ENCODE measurements at places on chromosomes 16 and 17.
A peak's percentile ranks its signal among the peaks of the same experiment; 100 is the strongest.

- no peak for DNase-seq
Observed at GRCh38 chr16:78551487-78552085, 452.1 kb downstream of the WWOX start.

- DNase-seq: no peak
Observed at GRCh38 chr16:53636978-53637377, 66.7 kb downstream of the RPGRIP1L start.

GRCh38 chr17:4678448-4679026 is 25.4 kb downstream of the PELP1 start:
- peak; percentile 77 for DNase-seq

- DNase-seq: peak; percentile 27
Observed at GRCh38 chr17:68973098-68973846, 18.1 kb upstream of the ABCA8 start.

- no peak for DNase-seq
Observed at GRCh38 chr17:58813712-58814111, 58.1 kb downstream of the PPM1E start.

GRCh38 chr17:77311371-77311981 is 170.7 kb downstream of the SEC14L1 start:
- no peak for DNase-seq

DNA sequence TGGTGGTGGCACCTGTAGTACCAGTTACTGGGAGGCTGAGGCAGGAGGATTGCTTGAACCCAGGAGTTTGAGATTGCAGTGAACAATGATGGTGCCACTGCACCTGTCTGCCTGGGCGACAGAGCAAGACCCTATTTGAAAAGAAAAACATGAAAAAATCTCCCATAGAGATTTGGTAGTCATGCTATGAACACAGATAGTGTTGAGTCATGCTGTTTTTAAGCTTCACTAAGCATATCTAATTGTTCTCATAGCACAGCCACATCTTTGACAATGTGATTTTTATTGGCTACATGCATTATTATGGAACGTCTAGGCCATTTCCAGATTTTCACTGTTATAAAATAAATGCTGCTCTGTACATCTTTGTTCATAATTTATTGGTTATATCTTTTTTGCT is 6.0 kb downstream of the IL34 start:
- no peak for DNase-seq

DNA sequence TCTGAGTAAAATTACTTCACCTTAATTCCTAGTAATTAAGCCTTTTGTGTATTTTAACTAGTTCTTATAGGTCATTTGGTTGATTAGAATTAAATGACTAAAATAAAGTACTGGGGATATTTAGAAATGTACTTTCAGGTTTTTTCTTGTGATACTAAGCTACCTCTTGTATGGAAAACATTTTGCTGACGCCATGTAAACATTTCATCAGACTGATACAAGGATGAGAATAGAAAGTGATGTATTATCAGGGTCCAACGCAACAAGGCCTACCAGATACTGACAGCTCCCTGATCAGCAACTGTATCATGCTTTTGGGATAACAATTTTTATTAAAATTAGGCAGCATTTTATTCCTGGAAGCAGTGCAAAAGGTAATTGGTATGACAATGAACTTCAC is 1.7 kb downstream of the SMARCE1 start:
- peak; percentile 51 for DNase-seq

- DNase-seq: no peak
Observed at GRCh38 chr17:63549289-63549945, 860 bp upstream of the DCAF7 start.

DNA sequence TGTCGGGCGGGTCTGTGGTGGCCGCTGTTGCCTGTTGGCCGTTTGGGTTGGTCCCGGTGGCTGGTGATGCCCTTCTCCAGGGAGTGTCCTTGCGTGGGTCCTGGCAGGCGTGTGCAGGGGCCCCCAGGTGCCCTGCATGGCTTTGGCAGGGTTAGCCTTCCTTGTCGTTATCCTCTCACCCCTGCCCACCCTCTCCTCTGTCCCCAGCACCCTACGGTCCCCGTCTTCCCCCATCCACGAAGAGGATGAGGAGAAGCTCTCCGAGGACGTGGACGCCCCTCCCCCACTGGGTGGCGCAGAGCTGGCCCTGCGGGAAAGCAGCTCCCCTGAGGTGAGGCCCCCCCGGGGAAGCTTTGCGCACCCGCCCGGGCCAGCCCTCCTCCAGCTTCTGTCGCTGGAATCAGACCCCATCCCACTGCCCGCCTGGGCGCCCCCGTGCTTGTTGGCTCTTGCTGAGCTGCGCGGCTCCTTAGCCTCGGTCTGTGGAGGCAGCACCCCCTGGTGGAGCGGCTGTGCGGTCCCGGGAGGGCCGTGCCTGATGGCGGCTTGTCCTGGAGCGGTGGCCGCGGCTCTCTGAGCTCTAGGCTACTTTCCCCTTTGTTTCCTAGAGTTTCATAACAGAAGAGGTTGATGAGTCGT is 10.6 kb upstream of the NUDT16L1 start:
- DNase-seq: peak; percentile 50

- no peak for DNase-seq
Observed at GRCh38 chr16:25135254-25135878, 23.8 kb downstream of the LCMT1 start.

- DNase-seq: no peak
Observed at GRCh38 chr17:76542566-76542971, 2.7 kb downstream of the PRCD start.

- no peak for DNase-seq
Observed at GRCh38 chr16:23694644-23695373, 16.1 kb downstream of the PLK1 start.

- peak; percentile 30 for DNase-seq
Observed at GRCh38 chr16:70476272-70477020, 22.1 kb downstream of the FCSK start.

DNA sequence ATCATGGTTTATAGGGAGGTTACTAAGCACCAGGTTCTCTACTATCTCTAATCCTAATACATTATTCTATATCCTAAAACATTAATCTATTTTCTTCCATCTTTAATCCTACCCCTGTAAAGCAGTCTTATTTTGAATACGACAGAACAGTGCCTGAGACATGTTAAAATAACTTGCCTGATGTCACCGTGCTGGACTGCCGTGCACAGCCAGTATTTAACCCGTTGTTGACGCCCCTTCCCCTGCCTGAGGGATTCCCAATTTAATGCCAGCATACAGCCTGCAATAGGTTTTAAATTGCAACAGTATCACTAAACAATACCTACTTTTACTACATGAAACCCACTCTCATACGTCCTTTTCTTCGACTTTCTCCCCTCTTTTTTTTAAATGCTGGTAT is 133.3 kb downstream of the PARN start:
- no peak for DNase-seq

GRCh38 chr16:4663777-4664465 is 29.4 kb upstream of the NUDT16L1 start:
- peak; percentile 92 for DNase-seq

GRCh38 chr16:71540-72401 is 660 bp downstream of the RHBDF1 start:
- no peak for DNase-seq

DNA sequence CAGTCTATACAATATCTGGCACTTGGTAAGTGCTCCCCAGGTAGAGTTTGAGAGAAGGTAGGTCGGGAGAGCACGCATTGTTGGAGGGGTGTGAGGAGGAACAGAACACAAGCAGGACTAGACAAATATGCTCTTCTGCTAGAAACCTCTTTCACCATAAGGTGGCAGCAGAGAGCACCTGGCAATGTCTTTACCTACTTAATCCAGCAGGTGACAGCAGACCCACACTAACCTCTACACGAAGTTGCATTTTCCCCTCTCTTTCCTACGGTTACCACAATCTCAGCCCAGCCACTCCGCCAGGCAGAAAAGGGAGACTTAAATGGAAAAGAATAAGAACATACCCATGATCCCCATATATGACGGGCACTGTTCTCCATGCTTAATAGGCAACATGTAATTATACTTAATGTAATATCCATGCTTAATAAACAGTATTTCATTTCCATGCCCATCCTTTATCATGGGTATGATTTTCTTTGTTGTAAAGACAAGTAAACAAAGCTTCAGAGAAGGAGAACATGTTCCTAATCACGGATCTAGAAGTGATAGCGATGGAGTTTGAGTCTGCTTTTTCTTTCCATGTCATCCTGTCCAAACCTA is 55.1 kb upstream of the CCL2 start:
- peak; percentile 87 for DNase-seq

- DNase-seq: no peak
Observed at GRCh38 chr17:11029791-11030190, 191.9 kb upstream of the PIRT start.

- DNase-seq: peak; percentile 61
Observed at GRCh38 chr16:57535680-57536305, 578 bp downstream of the CCDC102A start.

GRCh38 chr16:89764711-89765201 is 43.4 kb downstream of the ZNF276 start:
- peak; percentile 94 for DNase-seq

GRCh38 chr17:15890279-15890892 is 54.5 kb upstream of the ADORA2B start:
- no peak for DNase-seq

GRCh38 chr16:21274172-21274726 is 3.8 kb downstream of the CRYM start:
- no peak for DNase-seq

DNA sequence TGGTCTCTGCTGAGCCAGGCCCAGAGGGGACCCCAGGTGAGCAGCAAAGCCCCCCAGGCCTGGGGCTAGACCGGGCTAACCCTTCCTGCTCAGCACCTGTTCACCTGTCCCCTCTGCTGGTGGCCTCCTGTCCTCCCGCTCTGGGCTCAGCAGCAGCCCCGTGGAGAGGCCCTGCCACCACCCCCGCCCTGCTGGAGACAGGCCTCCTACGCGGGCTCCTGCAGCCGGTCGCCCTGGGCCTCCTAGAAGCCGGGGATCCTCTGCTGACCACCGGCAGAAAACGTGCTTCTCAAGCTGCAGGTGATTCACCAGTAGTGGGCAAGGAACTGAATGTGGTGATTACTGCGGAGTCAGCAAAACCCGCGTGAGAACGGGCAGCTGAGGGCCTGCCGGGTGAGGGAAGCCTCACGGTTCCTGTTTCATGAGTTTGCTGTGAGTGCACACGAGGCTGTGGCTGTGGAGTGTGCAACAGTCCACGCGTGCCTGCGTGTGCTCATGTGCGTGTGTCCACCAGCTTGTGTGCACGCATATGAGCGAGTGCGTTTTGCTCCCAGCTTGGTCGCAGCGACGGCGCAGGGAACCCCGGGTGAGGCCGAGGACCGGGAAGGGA is 792 bp downstream of the SECTM1 start:
- DNase-seq: peak; percentile 81

DNA sequence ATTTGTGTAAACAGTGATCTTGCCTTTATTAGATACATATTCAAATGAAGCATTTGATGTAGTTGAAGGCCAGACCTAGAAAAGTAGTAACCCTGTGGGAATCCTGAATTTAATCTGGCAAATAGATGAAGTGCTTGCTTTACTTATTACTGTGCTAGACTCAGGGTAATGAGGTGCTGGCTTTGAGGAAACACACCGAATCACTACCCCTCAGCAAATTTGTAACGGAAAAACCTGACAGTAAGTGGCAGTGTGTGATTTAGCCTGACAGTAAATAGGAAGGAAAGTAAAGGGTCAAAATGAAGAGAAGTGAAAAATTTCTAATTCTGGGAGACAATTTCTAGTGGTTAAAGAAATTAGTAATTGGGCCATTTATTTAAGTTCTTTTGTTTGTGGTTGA is 90.2 kb downstream of the MAP2K4 start:
- no peak for DNase-seq

- no peak for DNase-seq
Observed at GRCh38 chr16:56263711-56264608, 72.7 kb downstream of the GNAO1 start.

- peak; percentile 33 for DNase-seq
Observed at GRCh38 chr17:62653002-62653825, 25.7 kb downstream of the MRC2 start.

- no peak for DNase-seq
Observed at GRCh38 chr16:60686824-60687223, 1349.4 kb downstream of the CDH8 start.

- DNase-seq: no peak
Observed at GRCh38 chr16:30348929-30349328, 6.2 kb downstream of the CD2BP2 start.

All from inflammatory macrophage treated with lipopolysaccharide for 4 hours (primary cell).